M059J (cell line): ENCODE measurements at places on chromosomes 6 and 20.

DNA sequence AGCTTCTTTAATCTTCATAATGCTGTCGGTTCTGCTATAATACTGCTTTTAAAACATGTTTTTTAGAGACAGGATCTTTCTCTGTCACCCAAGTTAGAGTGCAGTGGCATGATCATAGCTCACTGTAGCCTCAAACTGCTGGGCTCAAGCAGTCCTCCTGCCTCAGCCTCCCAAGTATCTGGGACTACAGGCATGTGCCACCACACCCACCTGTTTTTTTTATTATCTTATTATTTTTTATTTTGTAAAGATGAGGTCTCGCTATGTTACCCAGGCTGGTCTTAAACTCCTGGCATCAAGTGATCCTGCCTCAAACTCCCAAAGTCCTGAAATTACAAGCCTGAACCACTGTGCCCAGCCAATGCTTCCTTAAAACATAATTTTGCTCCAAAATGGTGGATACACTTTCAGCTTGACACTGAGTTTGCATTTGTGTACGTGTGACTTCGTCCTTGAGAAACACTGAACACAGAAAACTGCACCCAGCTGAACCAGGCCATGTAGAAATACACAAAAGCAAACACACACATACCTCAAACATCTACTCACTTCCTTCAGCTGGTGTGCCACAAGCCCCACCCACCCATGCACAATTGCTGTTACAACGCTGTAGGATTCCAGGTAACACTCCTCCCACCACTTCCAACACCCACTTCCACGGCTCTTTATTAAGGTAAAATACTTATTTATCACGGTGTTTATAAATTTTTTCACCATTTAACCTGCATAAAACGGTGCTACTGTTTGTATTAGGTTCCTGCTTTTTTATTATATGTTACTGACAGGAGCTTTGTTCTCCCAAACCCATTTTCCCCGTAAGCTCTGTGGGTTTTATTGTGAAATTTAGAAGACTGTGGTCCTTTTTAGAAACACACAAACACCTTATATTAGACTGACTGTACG, 109.1 kb downstream of the TSHZ2 start:
- peak; percentile 91 for DNase-seq

DNA sequence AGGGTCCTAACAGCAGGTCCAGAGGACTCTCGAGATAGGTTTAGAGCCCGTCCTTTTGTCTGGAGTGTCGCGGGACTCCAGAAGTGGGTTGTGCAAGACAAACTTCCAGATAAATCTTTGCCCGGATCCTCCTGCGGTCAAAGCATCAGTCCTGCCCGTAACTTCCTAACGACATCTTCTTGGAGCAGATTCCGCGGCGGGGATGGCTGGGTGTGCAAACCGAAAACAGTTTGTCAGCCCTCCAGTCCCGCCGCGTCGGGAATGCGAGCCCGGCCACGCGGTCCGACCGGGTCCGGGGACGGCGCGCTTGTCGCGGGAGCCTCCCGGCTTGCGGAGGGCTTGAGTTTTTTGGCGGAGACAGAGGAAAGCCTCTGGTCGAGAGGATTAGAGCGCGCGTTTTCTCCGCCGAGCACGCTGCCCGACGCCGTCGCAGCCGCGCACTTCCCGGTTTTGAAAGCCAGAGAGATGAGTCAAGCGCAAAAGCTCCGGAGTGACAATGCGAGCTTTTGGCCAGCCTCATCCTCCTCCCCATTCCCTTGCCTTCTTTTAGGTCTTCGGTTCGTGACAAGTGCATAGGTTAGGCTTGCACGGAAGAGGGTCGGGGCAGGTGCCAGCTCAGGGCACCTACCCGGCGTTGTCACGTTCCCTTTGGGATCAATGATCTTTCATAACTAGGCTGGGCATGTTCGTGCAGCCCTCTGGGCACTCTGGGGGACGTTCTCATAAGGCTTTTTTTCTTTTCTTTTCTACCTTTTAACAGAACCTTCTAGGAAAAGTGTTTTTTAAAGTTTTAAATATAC, 91.3 kb upstream of the PRDM1 start:
- DNase-seq: peak; percentile 87

- DNase-seq: no peak
These were observed 129.2 kb downstream of the MYB start for GRCh38 chr6:135310291-135310690.

GRCh38 chr6:19438566-19439353, 398.4 kb upstream of the ID4 start:
- DNase-seq: no peak

DNA sequence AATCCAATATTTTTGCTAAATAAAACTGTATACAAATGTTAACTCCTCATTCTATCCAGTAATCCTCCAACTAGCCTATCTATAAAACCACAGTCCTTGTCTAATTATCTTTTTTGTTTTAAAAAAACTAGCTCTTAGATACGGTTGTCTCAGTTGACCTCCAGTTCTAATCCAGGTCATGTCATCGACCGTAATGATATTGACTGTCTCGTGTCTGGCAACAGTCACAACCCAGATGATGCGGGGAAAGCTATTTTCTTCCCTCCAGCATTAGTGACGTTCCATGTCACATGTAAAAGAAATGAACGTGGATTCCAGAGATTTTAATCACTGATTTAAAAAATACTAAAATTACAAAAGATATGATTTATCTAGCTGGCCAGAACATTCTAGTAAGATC, 35.5 kb downstream of the HEBP2 start:
- no peak for DNase-seq

DNA sequence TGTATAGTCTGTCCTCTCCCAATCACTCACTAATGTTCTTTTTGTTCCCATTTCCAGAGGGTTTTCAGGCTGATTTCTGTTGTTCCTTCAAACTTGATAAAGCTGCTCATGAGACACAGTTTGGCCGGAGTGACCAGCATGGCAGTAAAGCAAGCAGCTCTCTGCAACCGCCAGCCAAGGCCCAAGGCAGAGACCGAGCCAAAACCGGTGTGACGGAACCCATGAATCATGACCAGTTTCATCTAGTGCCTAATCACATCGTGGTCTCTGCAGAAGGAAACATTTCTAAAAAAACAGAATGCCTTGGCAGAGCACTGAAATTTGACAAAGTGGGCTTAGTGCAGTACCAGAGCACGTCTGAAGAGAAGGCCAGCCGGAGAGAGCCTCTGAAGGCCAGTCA, 14.8 kb upstream of the RPL7L1 start:
- DNase-seq: no peak

DNA sequence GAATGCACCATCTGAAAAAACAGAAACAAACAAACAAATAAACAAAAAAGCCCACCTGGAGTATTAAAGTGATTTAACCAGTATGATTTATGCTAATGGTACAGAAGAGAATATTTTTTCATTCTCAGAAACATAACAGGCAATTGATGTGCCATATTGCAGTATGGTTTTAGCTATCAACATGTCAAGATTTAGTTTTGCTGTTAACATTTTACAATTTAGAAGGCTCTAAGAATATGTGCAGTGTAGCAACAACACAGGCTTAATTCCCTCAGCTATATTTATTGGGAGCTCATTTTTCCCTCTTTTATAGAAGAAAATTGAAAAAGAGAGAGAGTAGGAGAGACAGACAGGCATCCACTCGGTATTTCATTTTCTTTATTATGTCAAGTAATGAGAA, 1022.7 kb upstream of the CITED2 start:
- DNase-seq: no peak

GRCh38 chr6:170116636-170117035, 174.2 kb downstream of the DLL1 start:
- no peak for DNase-seq

DNA sequence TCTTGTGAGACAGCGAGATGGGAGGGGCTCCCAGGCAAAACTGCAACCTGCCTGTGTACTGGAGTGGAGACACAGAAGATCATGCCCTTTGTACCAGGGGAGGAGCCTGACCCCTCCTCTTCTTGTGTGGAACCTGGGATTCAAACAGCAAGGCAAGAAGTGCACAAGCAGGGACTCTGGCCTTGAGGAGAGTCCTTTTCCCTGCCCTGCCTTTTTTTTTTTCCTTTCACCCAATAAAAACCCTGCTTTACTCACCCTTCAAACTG, 251.8 kb upstream of the OPRM1 start:
- DNase-seq: peak; percentile 18

DNA sequence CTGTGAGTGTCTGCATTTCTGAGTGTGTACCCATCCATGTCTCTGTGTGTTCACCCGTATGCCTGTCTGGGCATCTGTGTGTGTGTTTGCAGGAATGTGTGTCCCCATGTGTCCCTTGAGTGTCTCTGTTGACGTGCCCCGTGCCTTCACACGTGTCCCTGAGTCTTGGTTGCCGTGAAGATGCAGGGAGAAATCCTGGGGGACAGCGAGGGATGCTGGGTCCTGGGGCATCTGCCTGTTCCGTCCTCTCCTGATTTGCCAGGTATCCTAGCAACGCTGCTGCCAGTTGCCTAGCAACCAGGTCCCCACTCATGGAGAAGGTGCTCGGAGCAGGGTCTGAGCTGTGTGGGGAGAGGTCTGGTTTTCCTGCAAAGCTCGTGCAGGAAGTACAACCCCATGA, 6.0 kb upstream of the LKAAEAR1 start:
- no peak for DNase-seq

DNA sequence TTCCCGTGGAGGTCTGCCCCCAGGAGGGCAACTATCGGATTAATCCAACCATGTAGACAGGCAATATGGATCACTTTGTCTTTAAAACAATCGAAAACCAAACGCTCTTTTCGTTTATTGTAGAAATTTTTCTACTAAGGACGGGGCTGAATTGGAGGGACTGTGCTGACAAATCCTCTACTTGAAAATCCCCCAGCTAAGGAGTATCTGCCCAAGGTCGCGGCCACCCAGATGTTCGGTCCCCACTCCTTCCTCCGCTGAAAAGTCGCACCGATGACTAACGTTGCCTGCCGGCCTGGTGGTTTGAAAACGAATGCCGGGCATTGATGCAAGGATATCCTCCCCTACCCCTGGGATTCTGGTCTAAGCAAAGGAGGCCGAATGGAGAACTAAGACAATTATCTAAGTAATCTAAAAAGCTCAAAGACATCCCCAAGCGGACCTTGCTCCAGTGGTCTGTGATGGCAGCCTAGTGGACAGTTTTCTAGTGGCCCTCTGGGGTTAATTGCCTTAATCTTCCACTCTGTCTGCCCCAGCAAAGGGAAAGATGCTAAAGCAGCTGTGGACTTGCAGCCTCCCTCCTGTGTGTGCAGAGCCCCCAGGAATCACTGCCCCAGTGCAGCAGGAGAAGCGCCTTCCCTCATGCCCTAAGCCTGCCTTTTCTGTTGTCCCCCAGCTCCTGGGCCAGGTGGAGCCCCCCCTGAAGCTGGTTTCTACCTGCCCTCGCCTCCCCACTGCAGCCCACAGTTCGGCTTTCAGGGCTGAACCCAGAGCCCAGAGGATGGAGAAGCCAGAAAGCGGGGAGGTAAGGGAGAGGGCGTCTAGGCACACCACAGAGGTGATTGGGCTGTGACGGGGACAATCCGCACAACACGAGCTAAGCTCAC, 3.6 kb upstream of the FOXC1 start:
- DNase-seq: no peak

GRCh38 chr6:117947234-117947633, 40.2 kb downstream of the SLC35F1 start:
- DNase-seq: no peak

DNA sequence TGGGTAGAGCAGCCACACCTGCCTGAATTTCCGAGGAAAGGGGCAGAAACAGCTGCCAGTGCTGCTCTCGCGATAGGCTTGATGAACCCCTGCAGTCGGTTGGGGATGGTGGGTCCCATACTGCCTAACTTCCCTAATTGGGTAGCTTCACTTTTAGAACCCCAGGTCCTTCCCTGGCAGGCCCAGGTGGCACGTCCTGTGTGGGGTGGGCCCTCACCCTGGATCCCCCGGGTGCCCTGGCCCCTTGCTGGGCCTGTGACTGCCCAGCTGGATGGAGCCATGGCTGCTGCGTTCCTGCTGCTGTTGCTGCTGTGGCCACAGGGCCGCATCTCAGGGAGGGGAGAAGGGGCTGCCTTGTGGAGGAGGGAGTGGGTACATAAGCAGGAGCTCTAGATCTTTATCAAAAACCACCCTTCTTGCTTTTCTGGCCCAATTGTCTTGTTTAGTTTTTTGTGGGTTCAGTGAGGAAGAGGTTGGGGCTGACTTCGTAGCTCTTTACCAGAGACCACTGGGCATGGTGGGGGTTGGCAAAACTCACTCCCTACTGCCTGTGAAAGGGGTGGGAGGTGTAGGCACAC, 19.2 kb downstream of the TREML4 start:
- no peak for DNase-seq

DNA sequence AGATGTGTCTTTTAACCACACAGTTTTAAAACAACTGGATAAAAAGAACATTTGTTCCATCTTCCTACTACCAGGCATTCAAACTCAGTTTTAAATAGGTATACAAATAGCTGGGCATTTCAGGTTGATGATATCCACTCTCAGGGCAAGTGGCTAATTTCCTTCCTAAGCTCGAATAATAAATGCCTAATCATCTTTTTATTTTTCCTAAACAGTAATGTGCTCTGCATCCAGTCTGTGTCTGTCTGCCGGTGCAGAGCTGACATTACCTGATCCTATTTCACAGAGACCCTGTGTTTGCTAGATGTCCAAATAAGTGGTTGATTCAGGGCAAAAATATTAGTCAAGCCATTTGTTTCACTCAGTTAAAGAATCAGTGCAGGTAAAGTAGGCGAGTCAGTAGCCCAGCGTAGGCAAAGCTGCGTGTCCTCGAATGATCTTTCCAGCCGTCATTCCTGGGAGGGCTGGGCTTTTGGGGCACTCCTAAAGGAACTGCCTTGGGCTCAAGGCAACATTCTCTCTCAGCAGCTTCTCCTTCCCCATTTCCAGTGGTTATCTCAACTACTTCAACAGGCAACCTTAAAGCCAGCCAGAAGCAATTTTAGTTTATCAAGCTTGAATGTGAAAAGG, 74.2 kb upstream of the BMP2 start:
- DNase-seq: no peak

GRCh38 chr6:11215773-11216172, 16.7 kb downstream of the NEDD9 start:
- DNase-seq: peak; percentile 48

DNA sequence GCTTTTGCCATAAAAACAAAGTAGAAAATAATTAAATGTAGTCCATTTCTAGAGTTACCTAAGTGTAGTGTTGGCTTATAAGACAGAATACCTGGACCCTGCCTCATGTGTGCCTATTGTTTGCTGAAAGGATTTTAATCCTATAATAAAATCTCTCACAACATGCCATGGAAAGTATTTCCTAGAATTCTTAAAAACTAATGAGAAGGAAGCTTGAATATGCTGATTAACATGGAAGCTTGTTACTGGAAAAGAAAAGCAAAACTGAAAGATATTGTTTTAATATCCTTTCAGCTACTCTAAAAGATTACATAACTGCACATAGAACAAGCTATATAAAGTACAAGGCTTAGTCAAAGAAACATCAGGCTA, 18.0 kb upstream of the FAM135A start:
- DNase-seq: no peak

- DNase-seq: no peak
These were observed 149.6 kb downstream of the DTNBP1 start for GRCh38 chr6:15513131-15513771.

DNA sequence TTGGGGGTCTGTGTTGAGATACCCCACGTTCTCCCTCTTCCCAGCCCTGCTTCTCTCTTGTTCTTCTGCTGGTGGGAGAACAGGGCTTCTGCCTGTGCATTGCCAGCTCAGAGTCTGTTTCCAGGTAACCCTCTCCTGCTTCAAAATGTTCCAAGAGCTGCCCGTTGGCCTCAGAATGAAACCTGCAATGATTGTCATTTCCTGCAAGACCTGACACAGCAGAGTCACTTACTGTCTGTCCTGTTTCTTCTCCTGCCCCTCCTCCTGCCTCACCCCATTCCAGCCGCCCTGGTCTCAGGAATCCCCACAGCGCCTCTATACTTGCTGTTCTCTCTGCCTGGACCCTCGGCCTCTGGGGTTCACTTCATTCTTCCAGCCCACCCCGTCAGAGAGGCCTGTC, 81.4 kb upstream of the ARID1B start:
- DNase-seq: no peak

- no peak for DNase-seq
These were observed 1.5 kb downstream of the MAP7 start for GRCh38 chr6:136548582-136549299.
